ENCODE measurements at places on chromosomes 6 and 20.

GRCh38 chr6:30463651-30464618 is 25.4 kb upstream of the HLA-E start:
- DNase-seq: no peak

DNA sequence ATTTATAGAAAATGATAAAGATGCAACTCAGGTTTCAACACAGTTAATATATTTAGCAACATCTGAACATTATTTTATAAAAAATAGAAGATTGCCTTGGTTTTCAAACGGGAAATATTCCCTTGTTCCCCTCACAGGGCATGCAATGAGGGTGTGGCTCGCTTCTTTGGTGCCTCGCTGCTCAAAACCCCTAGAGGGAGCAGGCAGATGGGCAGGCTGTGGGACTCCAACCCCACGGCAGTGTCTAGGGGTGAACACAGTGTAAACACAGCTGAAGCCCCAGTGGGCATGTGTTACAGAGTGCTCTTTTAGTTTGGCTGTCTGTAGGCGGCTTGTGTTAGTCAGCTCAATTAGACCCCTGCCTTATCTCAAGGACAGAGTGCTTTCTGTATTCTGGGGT is 560.8 kb upstream of the IMPG1 start:
- no peak for DNase-seq

- DNase-seq: no peak
These were observed 264.3 kb upstream of the RIMS1 start for GRCh38 chr6:71621918-71622519.

GRCh38 chr6:20789162-20789561 is 254.9 kb downstream of the CDKAL1 start:
- no peak for DNase-seq

DNA sequence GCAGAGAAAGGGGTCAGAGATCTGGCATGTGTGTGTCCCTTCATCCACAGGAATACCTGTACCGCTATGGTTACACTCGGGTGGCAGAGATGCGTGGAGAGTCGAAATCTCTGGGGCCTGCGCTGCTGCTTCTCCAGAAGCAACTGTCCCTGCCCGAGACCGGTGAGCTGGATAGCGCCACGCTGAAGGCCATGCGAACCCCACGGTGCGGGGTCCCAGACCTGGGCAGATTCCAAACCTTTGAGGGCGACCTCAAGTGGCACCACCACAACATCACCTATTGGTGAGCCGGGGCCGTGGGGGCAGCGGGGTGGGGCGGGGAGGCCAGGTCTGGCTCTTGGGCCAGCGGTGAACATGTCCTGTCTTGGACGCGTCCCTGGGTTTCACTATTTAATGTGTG is 1.1 kb downstream of the MMP9 start:
- DNase-seq: no peak

DNA sequence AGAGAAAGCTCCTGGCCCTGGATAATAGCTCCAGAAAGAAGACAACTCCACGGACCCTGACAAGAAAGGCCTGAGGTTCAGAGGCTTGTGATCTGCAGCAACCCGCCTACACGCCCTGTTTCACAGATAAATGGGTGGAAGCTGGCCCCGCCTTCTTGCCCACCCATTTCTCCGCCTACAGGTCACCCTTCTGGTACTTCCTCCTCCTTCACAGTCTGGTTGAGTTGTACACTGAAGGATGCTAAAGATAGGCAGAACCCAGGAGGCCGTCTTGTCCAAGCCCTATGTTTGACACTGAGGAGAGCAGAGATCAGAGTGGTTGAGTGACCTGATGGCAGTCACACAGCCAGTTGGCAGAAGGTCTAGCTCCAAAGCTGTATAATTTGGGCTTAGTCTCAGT is 34.2 kb upstream of the MDGA1 start:
- peak; percentile 49 for DNase-seq

DNA sequence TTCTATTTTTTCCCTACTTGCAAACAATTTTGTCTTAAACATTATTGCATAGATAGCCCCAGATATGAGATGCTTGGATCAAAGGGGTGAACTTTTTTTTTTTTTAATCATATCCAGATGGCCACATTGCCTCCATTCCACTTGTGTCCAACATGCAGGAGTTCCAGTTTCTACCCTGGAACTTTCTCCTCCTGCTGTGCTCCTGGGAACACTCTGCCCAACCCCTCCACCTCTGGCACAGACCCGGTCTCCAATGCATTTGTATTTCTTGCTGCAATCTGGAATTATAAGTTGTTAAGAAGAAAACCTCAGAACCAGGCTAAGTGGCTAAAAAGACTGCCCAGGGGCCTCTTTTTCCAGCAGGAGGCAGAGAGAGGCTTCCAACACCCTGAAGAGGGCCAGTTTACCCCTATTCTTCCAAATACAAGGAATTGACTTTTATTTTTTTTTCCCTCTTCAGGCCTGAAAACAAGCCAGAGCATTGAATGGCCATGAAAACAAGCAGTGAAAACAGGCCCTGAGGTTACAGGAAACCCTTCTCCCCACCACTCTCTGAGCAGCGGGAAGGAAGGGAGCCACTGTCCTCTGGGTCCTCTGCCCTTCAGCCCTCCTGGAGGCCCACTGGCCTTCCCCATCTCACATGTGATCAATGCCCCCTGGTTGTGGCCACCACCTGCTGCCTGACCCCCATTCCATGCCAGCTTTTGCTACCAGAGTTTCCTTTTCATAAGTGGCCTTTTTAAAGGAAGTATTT is 44.3 kb downstream of the PDYN start:
- no peak for DNase-seq

DNA sequence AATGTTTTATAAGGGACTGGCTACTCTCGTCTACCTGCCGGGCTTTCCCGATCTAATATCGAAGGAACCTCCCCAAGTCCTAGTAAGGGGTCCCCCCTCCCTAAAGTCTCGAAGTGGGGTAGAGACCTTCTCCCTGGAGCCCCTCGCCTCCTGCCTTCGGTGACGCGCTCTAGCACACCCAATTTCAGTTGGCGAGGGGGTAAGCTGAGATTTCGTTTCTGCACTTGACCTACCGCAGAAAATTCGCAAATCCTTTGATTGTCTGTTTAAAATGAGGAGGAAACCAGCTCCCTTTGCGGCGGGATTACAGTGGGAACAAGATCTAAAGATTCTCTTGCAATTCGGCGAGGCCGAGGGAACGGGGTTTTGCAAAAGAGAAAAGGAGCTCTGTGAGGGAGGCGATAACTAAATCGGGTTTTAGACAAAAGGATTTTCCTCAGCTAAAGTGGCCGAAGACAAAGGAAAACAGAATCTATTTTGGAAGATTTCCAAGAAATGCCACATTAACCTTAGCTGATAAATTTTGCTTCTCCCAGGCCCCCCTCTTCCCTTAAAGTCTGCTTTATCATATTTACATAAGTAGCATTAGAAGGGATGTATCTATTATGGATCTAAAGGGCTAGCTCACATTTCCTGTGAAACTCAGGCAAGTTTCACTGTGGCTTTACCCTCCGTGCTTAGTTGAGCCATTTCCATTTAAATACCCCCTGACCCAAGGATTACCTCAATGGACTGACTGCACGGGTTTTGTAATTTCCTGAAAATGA is 8.4 kb downstream of the SIM1 start:
- no peak for DNase-seq

DNA sequence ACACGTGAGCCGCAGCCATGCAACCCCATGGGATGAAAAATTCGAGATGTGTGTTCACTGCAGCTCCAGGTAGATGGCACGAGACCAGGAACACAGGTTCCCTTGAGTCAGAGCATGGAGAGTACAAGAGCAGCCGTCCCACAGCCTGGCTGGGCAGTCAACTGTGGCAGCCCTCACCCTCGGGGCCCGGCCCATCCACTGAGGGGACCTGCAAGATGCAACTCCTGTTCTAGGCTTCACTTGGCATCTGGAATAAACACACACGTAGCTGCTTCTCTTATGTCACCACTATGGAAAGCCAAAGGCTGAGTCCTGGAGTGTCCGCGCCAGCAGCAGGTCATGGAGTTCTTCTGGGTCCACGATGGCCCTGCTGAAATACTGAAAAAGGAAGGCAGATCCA is 77.0 kb downstream of the WDR27 start:
- DNase-seq: no peak

DNA sequence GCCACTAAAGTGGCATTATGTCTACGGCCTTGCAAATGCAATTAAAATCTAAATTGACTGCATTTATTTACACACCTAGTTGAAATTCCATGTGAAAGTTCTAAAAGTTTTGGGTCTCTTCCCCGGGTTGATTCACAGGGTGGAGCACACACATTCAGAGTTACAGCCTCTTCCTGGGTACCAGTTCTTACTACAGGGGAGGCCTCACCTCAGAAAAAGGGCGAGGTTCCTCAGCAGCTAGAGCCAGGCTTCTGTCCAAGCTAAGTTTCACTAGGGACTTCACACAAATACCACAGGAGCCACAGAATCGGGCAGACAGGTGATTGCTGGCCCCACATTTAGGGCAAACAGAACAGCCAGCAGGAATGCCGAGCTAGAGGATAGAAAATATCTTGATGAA is 52.7 kb downstream of the DZANK1 start:
- DNase-seq: no peak

GRCh38 chr20:25992146-25992545 is 295.5 kb upstream of the ZNF337 start:
- DNase-seq: no peak

DNA sequence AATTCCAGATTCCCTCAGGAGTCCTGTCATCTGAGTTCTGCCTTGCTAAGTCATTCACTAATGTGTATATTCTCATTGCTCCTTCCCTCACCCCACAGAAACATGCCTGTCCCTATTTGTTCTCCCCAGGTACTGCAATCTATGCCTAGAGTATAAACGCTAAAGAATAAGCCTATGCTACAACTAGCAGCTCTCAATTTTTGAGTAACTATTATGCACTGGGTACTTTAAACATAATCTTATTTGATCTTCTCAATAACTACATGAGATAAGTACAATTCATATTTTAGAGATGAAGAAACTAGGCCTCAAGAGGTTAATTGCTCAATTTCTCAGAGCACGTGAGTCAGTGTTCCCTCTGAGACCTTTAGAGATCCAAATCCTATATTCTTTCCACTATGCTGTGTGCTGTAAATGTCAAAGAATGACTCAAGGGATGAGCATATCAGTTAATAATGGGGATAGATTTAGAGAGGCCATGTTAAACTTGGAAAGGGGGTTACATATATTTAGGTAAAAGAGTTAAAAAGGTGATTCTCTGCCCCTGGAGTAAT is 423.8 kb upstream of the ADGRB3 start:
- DNase-seq: no peak

- no peak for DNase-seq
These were observed 10.9 kb downstream of the SPATS1 start for GRCh38 chr6:44353336-44353735.

DNA sequence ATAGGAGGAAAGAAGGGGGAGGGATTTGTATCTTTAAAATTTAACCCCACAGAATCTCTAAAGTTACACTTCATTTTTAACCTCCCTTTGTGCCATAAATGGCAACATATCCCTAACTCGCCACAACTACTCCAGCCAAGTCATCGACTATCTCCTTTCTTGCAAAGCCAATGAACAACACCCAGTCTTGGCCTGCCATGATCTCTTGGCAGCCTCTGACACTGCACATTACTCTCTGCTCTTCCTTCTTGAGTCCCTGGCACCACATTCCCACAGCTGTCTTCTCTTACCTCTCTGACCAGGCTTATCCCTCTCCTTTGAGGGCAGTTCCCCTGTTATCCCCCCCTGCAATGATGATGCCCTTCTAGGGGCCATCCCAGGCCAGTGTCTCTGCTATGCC is 42.5 kb downstream of the MBOAT1 start:
- no peak for DNase-seq

- no peak for DNase-seq
These were observed 180.7 kb downstream of the BTBD3 start for GRCh38 chr20:12098421-12098820.

DNA sequence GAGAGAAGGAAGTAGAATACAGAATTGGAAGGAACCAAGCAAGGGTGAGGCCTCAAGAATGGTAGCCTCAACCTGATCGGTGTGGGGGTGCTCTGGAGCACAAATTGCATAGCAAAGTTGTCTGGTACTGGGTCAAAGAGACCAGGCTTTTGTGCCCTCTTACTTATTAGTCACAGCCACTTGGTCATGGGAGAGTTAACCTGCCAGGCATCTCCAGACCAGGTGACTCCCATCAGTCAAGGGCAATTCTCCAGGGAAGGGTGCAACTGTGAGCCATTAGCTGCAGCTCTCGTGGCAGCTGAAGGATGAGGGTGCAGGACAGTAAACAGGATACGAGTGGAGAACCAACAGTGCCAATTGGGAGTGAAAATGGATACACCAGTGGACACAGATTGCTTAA is 47.7 kb upstream of the PLCB4 start:
- no peak for DNase-seq

GRCh38 chr6:79353226-79353625 is 118.7 kb upstream of the HMGN3 start:
- no peak for DNase-seq

GRCh38 chr6:82441047-82441855 is 77.6 kb downstream of the TPBG start:
- DNase-seq: no peak

DNA sequence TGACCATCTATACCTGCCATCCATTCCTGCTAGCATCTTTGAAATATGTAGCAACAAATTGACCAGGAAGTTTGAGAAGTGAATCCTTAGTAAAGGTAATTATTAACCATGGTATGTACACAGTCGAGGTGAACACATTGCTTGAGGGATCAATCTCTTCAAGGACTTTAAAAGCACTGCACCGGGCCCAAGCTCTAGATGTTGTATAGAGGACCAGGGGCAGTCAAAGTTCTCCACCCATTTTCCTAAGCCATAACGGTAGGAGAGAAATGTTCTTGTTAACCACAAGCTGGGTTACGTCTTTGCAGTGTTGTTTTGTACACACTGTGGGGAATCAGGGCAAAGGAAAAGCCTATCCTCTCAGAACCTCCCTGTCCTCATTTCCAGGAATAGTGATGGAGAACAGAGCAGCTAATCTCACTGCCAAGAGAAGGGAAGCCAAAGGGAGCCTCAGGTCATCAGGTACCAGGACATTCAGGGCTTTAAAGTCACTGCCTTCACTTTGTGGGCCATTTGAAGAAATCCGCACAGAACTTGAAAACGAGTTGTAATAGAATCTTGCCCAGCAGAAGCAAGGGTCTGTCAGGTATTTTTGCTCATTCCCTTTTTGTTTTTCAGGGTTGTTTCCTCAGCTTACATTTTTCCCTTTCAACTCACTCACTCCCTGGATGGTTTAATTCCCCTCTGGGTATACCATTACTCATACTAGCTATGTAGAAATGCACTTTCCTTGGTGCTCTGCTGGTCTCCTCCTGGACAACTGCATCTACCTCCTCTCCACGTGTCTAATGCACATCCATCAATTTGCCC is 5.3 kb upstream of the PM20D2 start:
- DNase-seq: no peak

- DNase-seq: peak; percentile 66
These were observed 142.6 kb downstream of the ARHGAP18 start for GRCh38 chr6:129567374-129567773.

DNA sequence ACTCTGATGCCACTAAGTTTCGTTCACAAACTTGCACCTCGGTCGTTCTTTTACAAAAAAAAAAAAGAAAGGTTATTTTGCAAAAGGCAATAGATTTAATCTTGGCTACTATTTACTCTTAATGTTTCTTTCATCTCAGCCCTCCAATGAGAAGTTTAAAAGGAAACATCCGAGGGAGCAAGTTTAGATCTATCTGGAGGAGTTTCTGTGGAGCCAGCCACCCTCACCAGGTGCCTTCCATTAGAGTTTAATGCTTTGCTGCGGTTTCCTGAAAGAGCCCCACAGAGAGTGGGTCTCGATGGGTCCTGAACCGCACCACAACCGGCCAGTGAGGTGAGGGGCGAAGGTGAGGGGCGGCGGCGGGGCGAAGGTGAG is 632 bp downstream of the PRKN start:
- DNase-seq: no peak

Data from hematopoietic multipotent progenitor cell treated with erythropoietin and hydrocortisone succinate and interleukin-3 and kit ligand, for 15 days (in vitro differentiated cells).